Activated T-helper 1 cell treated with anti-CD3 and anti-CD28 coated beads, Interleukin-12 subunit alpha, Interleukin-12 subunit beta, Interleukin-2, Interleukin-4 antibody, amounts not matched to agents 30 ng/mL and 10 ng/mL and 1 ng/mL, durations not matched to agents 14 hours and 24 hours and 36 hours (primary cell): ENCODE measurements at places on chromosomes 16 and 17. TPM values are rescaled to one million over a fixed set of nuclear protein-coding genes. Genes with fewer than 3 reads are reported as not detected.

- peak; percentile 65 for DNase-seq
- peaks cover 2% of the 10 kb centered on the region for H3K36me3 ChIP-seq
- H3K27me3 ChIP-seq = no peaks in the 10 kb centered on the region
- peak overlapping the region; percentile 65 for H3K27ac ChIP-seq
Observed at GRCh38 chr16:2486645-2487516, 12.0 kb downstream of the TBC1D24 start.

Gene ZPBP2
- 0.37 TPM in 1 of 2 replicates, not detected in the other for total RNA-seq

Gene SLC25A19
- 119 and 126 TPM in 2 replicates for total RNA-seq

Gene SNAI3
- 1.8 and 2.4 TPM in 2 replicates for total RNA-seq

Gene LRRC37A
- 2.0 and 2.6 TPM in 2 replicates for total RNA-seq

DNA sequence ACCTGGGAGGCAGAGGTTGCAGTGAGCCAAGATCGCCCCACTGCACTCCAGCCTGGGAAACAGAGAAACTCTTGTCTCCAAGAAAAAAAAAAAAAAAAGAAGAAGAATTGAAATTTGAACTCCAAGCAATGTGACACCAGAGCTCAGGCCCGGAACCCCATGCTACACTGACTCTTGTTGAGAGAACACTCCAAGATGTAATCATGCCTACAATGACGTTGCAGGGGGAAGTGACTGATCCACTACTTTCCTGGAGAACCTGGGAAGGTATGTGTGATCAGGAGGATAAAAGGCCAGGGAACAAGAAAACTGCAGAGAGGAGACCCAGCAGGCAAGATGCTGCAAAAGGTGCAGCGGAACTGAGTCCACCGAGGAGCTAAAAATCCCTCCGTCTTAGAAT, 57.9 kb downstream of the ADCY9 start:
- DNase-seq = no peak
- peaks cover 3% of the 10 kb centered on the region for H3K27me3 ChIP-seq
- no peak overlapping the region for H3K4me3 ChIP-seq
- H3K27ac ChIP-seq = no peak overlapping the region

- DNase-seq = no peak
- H3K27ac ChIP-seq = peak within 1 kb of the TSS; percentile 88
- peak within 1 kb of the TSS; percentile 88 for H3K4me3 ChIP-seq
Observed at GRCh38 chr16:54930005-54930868, at the start of gene IRX5. IRX5 (plus strand) TSS chr16:54930865; CDS start chr16:54931199, 334 bp downstream.

- no peak for DNase-seq
- H3K4me1 ChIP-seq = peaks cover 12% of the 10 kb centered on the region
- H3K4me3 ChIP-seq = no peak overlapping the region
- H3K27ac ChIP-seq = no peak overlapping the region
- peaks cover 25% of the 10 kb centered on the region for H3K36me3 ChIP-seq
Observed at GRCh38 chr16:47699106-47699505, 238.0 kb downstream of the PHKB start.

DNA sequence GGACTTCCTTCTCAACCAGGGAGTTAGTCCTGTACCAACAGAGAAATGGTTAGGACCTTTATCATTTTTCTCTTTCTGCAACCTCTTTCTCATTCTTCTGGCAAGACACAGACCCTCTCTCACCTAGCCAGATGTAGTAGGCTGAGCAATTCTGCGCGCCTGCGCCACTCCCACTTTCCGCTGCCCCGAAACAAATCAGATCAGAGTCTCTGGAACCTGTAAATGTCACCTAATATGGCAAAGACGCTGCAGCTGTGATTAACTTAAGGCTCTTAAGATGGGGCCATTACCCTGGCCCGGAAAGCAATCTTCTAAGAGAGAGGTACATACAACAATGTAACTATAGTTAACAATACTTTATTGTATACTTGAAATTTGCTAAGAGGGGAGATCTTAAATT, 94.3 kb upstream of the ASIC2 start:
- no peaks in the 10 kb centered on the region for H3K4me1 ChIP-seq
- no peak for DNase-seq
- peaks cover 2% of the 10 kb centered on the region for H3K27me3 ChIP-seq
- no peaks in the 10 kb centered on the region for H3K36me3 ChIP-seq
- H3K4me3 ChIP-seq = no peak overlapping the region

DNA sequence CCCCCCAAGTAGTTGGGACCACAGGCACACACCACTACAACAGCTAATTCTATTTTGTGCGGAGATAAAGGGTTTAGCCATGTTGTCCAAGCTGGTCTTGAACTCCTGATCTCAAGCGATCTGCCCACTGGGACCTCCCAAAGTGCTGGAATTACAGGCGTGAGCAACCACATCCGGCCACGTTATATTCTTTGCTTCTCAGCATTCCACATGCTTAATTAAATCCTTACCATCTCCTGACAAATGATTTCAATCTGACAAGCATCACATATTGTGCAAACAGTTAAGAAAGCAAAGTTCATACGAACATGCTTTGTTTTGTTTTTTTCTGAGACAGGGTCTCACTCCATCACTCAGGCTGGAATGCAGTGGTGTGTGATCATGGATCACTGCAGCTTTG, 18.2 kb downstream of the HIGD1B start:
- H3K36me3 ChIP-seq = peaks cover 49% of the 10 kb centered on the region
- DNase-seq = no peak
- H3K27me3 ChIP-seq = no peaks in the 10 kb centered on the region
- H3K27ac ChIP-seq = no peak overlapping the region
- H3K4me1 ChIP-seq = no peaks in the 10 kb centered on the region

DNA sequence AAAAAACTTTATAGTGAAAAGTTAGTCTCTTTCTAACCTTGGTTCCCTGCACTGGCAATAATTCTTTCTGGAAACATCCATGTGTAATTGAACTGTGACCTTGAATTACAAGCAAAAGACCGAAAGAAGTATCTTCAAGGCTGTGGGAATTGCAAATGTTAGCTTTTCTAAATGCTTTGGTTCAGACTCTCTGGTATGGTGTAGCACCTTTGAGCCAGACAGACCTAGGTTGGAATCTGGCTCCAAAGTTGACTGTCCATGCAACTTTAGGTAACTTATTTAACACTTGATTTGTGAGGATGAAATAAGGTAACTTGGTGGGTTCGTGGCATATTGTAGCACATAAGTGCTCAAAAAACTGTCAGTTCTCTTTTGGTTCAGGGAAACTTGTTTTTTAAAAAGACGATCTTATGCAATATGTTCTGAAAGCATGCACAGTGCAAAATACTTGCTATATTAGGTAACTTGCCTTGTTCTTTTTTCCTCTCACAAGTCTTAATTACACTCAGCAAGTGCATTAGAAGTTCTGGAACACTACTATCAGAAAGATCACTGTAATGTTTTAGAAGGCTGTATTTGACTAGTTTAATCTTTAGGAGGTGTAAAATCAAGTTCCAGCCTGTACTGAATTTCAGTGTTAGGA, 46.3 kb downstream of the TANGO6 start:
- no peaks in the 10 kb centered on the region for H3K4me1 ChIP-seq
- peaks cover 1% of the 10 kb centered on the region for H3K36me3 ChIP-seq
- no peak overlapping the region for H3K4me3 ChIP-seq
- H3K27ac ChIP-seq = no peak overlapping the region
- H3K27me3 ChIP-seq = no peaks in the 10 kb centered on the region

Gene ACSM2A
- not detected in 2 replicates for total RNA-seq

- no peaks in the 10 kb centered on the region for H3K27me3 ChIP-seq
- peaks cover 2% of the 10 kb centered on the region for H3K36me3 ChIP-seq
- peaks cover 6% of the 10 kb centered on the region for H3K4me1 ChIP-seq
Observed at GRCh38 chr17:798246-798645, 16.1 kb downstream of the MRM3 start.

DNA sequence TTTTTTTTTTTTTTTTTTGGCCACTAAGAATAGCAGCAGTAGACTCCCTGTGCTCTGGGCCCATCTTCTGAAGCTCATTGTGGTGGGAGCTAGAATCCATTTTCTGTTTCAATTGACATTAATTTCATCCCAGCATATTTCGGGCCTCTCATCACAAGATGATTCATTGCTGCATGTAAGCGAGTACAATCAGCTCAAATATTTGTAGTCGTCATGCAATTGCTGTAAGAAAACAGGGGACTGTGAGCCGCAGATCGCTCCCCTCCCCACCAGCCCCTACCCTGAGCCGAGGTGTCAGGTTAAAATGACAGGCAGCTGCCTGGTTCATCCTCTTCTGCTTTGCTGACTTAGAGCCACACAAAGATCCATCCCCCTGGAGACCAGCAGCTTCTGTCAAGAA, 358.8 kb upstream of the CDH5 start:
- H3K4me3 ChIP-seq = no peak overlapping the region
- DNase-seq = no peak
- H3K36me3 ChIP-seq = no peaks in the 10 kb centered on the region
- no peaks in the 10 kb centered on the region for H3K4me1 ChIP-seq
- no peaks in the 10 kb centered on the region for H3K27me3 ChIP-seq
- no peak overlapping the region for H3K27ac ChIP-seq

- H3K4me1 ChIP-seq = peaks cover 66% of the 10 kb centered on the region
- no peaks in the 10 kb centered on the region for H3K27me3 ChIP-seq
- H3K27ac ChIP-seq = peak overlapping the region; percentile 22
- DNase-seq = no peak
- H3K36me3 ChIP-seq = peaks cover 14% of the 10 kb centered on the region
Observed at GRCh38 chr17:78716814-78717393, 65.2 kb downstream of the CYTH1 start.

DNA sequence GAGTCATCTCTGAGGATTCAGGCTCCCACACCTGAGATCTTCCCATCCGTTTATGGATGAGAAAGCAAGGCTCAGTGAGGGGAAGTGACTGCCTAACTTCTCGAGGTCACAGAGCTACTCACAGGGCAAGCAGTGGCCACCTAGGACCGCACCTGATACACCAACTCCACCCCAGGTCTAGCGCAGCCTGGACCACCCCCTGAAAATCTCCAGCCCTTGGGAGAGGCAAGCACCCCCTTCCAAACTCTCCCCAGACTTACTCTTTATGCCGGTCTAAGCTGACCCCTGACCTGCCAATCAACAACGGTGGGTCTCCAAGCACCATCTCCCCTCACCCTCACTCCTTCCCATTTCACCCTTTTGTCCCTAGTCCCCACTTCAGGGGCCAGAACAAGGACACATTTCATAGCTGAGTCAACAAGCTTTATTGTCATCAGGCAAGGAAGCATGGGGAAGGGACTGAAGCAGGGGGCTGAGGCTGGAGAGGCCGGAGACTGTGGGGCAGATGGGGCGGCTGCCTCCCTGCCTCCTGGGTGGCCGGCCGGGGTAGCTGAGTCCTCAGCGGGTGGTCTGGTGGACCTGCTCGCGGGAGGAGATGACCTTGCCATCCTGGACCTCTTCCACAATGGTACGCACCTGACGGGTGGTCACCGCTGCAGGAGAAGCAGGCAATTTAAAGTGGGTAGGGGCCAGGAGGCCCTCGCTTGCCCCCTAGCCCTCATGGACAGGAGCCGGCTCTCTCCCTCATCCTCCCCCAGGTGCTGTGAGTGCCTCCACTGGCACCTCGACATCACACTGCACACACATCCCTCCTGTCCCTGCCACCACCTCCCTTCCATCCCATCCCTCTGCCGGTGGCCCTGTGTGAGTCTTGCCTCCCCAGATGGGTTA, 5.1 kb downstream of the KRT17 start:
- no peak overlapping the region for H3K4me3 ChIP-seq
- no peaks in the 10 kb centered on the region for H3K27me3 ChIP-seq
- no peak overlapping the region for H3K27ac ChIP-seq
- no peaks in the 10 kb centered on the region for H3K36me3 ChIP-seq
- no peak for DNase-seq

- H3K27ac ChIP-seq = no peak overlapping the region
- no peak overlapping the region for H3K4me3 ChIP-seq
- no peaks in the 10 kb centered on the region for H3K27me3 ChIP-seq
- H3K4me1 ChIP-seq = no peaks in the 10 kb centered on the region
- DNase-seq = no peak
Observed at GRCh38 chr17:70916469-70916868, 747.1 kb downstream of the KCNJ2 start.

DNA sequence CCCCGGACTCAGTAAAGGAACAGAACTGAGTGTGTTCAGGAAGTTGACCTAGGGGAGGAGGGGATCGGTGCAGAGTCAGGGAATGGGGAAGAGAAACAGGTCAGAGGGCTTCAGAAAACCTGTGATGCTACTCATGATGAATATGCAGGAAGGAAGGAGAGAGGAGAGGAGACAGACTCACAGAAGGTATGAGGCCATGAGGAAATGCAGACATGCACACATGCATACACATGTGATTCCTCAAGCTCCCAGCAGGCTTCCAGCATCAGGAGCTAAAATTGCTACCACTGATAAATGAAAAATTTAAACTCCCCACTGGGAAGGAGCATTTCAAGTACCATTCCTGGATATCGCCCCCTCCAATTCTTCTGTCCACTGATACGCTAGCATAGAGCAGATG, 262.6 kb downstream of the SLC39A11 start:
- no peaks in the 10 kb centered on the region for H3K4me1 ChIP-seq
- no peaks in the 10 kb centered on the region for H3K36me3 ChIP-seq
- H3K27ac ChIP-seq = no peak overlapping the region
- DNase-seq = no peak
- H3K27me3 ChIP-seq = no peaks in the 10 kb centered on the region
- no peak overlapping the region for H3K4me3 ChIP-seq

DNA sequence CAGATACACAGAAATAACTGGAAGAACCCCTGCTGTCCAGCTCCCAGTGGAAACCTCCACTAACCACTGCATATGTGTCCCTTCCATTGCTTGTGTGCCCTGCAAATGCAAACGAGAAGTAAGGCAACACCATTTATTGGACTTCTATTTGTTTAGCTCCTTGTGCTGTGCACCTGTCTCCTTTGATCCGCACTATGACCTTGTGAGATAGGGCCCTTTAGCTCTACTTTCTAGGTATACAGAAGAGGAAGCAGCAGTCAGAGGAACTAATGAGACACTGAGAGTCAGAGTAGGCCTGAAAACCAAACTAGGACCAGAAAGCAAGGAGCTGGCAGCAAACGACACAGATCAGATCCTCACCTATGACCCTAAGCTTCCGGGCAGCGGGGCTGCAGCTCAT, 22.4 kb downstream of the SOX9 start:
- H3K4me3 ChIP-seq = no peak overlapping the region
- DNase-seq = no peak
- H3K27ac ChIP-seq = no peak overlapping the region
- no peaks in the 10 kb centered on the region for H3K36me3 ChIP-seq
- H3K4me1 ChIP-seq = no peaks in the 10 kb centered on the region

Gene WRAP53
- 31.5 TPM in 2 replicates for total RNA-seq

GRCh38 chr16:4981473-4981872, 23.3 kb downstream of the SEC14L5 start:
- no peak for DNase-seq
- no peaks in the 10 kb centered on the region for H3K36me3 ChIP-seq
- no peak overlapping the region for H3K4me3 ChIP-seq
- H3K27me3 ChIP-seq = peaks cover 13% of the 10 kb centered on the region
